ENCODE measurements at places on chromosomes 7 and 10. TPM values are rescaled to one million over a fixed set of nuclear protein-coding genes. Genes with fewer than 3 reads are reported as not detected.

DNA sequence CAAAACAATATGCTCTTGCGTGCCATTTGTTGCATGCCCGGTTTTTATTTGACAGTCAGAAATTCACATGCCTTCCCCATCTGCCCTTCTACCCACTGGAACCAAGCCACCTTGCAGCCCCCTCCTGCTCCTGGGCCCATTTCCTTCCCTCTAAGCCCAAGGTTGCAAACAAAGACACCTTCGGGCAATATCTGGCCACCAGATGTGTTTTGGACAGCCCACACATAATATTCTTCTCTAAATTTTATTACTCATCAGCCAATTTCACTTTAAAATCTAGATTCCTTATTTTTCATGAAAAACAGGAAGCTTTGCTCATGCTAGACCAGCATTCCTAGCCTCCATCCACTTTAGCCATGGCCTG lies 18.2 kb upstream of the C10orf105 start:
- DNase-seq, result no peak

GRCh38 chr10:30529373-30529998 lies 95.5 kb downstream of the MAP3K8 start:
- no peak for DNase-seq

DNA sequence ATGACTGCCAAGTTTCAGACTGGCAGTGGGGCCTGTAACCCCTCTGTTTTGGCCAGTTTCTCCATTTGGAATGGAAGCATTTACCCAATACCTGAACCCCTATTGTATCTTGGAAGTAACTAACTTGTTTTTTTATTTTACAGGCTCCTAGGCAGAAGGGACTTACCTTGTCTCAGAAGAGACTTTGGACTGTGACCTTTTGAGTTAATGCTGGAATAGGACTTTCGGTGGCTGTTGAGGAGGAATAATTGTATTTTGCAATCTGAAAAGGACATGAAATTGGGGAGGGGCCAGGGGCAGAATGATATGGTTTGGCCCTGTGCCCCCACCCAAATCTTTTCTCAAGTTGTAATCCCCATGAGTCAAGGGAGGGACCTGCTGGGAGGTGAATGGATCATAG lies 20.0 kb upstream of the MKLN1 start:
- no peak for DNase-seq

DNA sequence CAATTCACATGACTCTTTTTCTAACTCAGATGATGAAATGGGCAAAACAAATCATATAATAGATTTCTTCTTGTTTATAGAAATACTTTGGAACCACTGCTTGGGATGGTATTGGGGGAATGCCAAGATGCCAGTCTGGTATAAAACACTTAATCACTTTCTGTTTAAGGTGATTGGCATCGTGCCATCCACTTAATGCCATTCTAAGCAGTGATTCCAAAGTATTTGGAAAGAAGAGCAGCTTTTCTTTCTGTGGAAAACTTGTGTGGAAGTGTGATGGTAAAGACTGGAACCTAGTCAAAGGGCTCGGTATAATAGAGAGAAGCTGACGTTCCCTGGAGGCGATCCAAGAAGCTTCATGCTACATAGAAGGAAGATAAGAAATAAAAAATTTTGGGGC lies 120.6 kb downstream of the TMEM26 start:
- no peak for DNase-seq

DNA sequence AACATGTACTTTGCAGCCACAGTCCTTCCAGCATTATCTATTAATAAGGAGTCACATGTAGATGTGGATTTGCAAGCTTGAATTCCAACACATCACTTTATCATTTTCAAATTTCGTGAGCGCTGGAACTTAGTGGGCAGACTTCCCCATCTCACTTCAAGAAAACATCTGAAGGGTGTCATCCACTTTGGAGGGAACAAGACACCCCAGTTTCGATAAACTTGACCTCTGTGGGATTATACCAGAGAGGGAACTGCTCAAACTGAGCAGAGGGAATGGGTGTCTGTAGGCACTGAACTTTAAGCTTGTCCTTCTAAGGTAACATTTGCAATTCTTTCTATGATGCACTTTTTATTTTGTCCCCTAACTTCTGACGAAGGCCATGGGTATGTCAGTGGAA lies 27.5 kb downstream of the ADRB1 start:
- DNase-seq, result no peak

DNA sequence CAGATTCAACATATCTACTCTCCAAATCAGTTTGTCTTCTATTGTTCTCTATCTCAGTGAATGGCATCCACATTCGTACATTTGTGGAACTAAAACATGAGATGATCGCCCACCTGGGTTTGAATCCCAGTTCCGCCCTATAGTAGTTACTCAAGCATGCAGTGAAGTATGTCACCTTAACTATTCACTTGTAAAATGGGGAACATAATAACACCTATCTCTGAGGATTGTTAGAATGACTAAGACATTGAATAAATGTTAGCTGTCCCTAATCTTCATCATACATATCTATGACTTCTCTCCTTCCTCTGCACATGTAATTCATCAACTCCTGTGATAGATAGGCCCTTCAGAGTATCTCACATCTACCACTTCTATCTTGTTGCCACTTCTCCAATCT lies 24.7 kb downstream of the UBE2D1 start:
- no peak for DNase-seq

- no peak for DNase-seq
These were observed 16.0 kb downstream of the GIMAP8 start for GRCh38 chr7:150466477-150466876.

DNA sequence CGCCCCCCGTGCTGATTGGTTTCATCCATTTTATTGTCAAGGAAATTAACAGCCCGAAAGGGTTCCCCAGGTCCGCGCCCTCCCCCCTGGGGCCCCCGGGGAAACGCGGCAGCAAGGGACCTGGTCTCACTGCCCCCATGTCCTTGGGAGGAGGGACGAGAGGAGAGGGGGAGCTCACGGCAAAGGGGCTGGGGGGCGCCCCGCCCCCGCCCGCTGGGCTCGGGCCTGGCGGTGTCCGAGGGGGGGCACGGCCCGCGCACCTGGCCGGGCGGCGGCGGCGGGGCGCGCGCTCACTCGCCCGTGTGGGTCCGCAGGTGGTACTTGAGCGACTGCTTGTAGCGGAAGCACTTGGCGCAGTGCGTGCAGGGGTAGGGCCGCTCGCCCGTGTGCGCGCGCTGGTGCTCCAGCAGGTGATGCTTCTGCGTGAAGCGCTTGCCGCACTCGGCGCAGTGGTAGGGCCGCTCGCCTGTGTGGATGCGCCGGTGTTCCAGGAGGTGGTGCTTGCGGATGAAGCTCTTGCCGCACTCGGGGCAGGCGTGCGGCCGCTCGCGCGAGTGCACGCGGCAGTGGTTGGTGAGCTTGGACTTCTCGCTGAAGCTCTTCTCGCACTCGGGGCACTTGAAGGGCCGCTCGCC lies 29.3 kb downstream of the ZNF777 start:
- no peak for DNase-seq

DNA sequence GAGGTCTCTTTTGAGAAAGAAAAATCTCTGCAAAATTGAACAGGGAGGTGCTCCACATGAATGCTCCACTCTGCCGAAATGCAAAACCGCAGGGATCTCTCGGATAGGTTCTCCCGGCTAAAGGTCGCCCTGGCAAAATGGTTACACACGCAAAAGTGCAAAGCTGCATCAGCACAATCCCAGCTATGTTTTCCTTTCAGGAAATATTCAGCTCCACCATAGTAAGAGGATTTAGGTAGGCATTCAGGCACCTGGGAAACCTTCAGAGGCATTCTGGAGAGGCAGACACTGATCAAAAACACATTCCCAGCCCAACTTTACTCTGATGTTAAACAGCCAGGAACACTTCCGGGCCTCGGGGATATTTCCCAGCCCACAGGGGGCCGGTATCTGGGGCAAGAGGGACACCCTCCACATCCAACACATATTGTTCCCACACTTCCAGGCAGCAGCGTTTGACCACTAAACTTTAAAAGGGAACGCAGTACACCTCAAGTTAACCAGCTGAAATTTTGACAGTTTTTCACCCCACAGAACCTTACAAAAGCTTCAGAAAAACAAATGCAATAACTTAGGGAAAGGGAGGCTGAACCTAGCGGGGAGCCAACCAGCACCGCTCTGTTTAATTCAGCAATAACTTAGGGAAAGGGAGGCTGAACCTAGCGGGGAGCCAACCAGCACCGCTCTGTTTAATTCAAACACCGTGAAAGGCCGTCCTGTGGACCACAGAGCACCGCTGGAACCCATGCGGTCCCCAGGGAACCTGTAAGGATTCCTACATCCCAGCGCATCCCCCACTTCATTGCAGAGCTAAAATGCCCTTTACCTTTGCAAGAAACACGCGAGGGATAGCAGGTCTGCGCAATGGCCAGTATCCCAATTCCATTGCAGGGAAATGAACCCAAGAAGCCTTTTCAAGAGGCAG lies 45.9 kb downstream of the TNS3 start:
- peak; percentile 64 for DNase-seq

GRCh38 chr7:24157666-24158065 lies 126.3 kb upstream of the NPY start:
- no peak for DNase-seq

GRCh38 chr7:1227071-1227804 lies 5.4 kb upstream of the UNCX start:
- DNase-seq, result peak; percentile 83

DNA sequence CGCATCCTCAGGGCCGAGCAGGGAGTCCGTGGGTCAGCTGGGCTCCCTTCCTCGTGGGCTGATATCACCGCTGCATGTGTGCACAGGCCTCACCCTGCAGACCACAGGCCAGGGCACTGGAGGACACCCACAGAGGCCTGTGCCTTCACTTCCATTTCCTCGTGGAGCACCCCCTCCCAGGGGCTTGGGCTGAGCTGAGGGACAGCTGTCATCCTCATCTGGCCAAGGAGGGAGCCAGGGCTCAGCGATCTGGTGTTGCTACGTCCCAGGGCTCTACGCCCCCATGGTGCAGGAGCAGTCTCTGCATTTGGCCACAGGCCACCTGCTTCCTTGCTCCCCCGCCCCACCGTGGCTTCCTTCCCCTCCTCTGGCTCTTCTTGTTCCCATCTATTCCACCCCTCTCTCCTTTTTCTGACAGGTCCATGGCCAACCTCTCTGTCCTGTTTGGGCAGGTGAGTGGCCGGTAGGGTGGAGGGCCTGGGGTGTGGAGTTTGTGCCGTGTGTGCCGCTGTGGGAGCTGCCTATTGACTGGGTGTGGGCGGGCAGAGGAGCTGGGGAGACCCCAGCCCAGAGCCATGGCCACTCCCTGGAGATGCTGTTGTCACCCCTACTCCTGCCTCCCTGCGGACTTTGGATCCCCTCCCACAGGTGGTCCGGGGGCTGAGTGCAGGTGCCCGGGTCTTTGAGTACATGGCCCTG lies 8.3 kb upstream of the ASIC3 start:
- DNase-seq, result no peak

DNA sequence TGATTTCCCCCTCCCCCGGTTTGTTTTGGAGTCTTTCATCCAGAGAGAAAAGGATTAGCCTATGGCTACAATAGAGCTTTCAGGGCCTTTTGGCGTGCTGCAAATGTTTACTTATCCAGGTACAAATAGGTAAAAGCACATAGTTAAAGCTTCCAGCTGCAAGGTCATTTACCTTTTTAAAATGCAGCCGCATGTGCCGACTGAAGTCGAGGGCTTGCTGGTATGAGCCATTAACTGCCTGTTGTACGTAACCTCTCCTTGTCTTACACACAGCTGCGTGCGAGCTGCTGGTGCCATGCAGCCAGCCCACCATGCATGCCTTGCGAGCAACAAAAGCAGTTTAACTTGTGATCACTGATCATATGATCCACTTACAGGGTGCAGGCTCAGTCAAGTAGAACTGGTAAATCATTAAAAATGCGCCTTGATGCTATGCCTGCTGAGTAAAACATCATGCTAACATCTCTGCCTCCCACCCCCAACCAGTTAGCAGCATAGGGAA lies 866.4 kb downstream of the LRMDA start:
- DNase-seq, result no peak

DNA sequence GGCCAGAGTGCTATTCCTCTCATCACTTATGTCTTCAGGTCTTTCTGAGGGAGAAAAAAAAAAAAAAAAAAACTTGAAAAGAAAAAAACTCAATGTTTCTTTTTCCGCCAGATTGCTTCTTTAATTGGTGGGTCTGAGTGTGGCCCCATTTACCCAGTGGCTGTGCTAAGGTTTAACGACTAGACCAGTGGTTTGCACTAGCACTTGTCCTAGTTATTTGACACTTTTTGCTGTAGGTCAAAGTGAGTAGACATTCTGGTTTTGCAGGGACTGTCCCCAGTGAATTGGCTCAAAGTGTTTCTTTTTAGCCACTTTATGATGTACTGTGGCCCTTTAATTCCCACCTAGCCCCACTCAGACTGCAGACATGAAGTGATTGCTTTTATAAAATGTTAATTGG lies 273.3 kb downstream of the PTEN start:
- DNase-seq, result no peak

GRCh38 chr10:97335188-97335619 lies 675 bp upstream of the FRAT2 start:
- DNase-seq, result peak; percentile 69

- DNase-seq, result no peak
These were observed 206.6 kb downstream of the DIP2C start for GRCh38 chr10:482848-483247.

DNA sequence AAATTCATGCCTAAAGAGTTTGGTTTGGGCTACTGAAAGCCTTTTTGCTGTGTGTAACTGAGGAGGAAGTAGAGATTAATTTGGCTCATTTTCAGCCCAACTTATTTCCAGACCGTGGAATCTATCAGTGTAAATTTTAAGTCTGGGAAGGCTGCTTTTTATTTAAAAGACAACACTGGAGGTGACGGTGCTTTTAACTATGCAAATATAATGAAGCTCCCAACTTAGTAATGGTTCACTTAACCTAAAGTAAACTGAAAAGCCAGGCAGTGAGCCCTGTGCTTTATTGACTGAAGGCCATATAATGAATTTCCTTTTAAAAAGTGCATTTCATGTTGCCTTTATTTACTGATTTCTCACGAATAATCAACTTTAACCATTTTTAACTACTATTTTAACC lies 127.2 kb downstream of the NPY start:
- no peak for DNase-seq

GRCh38 chr7:2542011-2542915 lies 13.1 kb downstream of the BRAT1 start:
- peak; percentile 49 for DNase-seq

GRCh38 chr10:12194752-12195271 lies 879 bp downstream of the NUDT5 start:
- peak; percentile 51 for DNase-seq

- no peak for DNase-seq
These were observed 52.1 kb upstream of the HELLS start for GRCh38 chr10:94493463-94493862.

SFRP5 gene
- total RNA-seq, result 1.9 TPM

HOXA11 gene
- not detected for total RNA-seq

ARHGAP22 gene
- total RNA-seq, result 9.1 TPM

MAD1L1 gene
- total RNA-seq, result 44.7 TPM

VWDE gene
- total RNA-seq, result 22.8 TPM

GNGT1 gene
- total RNA-seq, result not detected

SHLD2 gene
- 35.8 TPM for total RNA-seq

HOXA3 gene
- total RNA-seq, result not detected

ITIH5 gene
- total RNA-seq, result 0.67 TPM

IL6 gene
- total RNA-seq, result 0.69 TPM

CDC14C gene
- total RNA-seq, result 0.07 TPM

CYP3A5 gene
- not detected for total RNA-seq
